Ovary (tissue), 10 donors: ENCODE measurements at places on chromosomes 4 and X.

DNA sequence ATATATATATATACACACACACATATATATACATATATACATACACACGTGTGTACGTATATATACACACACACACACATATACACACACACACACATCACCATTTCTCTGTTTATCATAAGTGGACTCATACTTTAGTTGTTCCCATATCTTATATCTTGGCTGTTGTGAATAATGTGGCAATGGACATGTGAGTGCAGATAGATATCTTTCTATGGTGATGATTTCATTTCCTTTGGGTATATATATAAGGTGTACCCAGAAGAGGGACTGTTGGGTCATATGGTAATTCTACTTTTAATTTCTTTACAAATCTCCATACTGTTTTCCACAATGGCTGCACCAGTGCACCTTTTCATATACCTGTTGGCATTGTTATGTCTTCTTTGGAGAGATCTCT, 105.9 kb downstream of the LARP1B start:
- no peaks in the 10 kb centered on the region for H3K4me1 ChIP-seq
- no peak overlapping the region for H3K27ac ChIP-seq
- no peak overlapping the region for H3K4me3 ChIP-seq
- H3K27me3 ChIP-seq: no peaks in the 10 kb centered on the region

- no peaks in the 10 kb centered on the region for H3K27me3 ChIP-seq
Observed at GRCh38 chr4:150140774-150141400, 62.6 kb downstream of the DCLK2 start.

DNA sequence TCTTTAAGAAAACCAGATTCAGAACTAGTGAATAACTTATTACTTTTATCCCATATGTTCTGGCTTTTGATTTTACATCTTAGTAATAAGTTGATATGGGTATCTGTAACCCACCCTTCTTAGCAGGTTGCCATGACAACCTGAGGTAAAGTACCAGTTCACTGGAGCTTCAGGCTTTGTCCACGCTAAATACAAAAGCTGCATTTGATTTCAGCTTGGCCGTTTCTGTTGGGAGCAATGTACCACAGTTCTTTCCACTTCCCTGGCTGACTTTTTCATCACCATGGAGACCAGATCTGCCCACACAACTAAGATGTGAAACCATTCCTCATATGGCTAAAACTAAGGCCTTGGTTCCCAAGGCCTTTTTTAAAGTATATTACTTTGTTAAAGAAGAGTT, 26.1 kb downstream of the KLHL34 start:
- no peak overlapping the region for H3K4me3 ChIP-seq
- H3K4me1 ChIP-seq: no peaks in the 10 kb centered on the region
- H3K36me3 ChIP-seq: no peaks in the 10 kb centered on the region
- DNase-seq: no peak

DNA sequence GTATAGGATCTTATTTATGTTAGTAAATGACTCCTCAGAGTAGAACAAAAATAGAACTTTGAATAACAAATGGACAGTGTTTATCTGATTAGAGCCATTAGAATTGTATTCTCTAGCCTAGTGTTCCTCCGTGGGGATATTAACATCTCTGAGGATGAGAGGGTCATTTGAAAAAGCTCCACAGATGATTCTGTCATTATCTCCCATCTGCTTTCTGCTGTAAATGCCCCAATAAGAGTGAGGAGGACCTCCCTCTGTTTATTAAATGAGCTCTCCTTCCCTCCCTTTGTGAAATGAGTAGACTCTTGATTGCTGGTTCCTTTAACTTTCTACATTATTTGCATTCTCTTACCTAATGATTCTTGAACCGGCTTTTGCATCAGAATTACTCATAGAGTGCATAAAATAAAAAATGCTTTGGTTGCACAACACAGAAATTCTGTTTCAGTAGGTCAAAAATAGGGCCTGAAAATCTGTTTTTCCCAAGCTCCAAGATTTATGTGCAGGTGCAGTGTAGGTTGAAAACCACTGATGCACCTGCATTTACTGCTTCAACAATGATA, 18.0 kb downstream of the GC start:
- H3K36me3 ChIP-seq: no peaks in the 10 kb centered on the region
- H3K27me3 ChIP-seq: no peaks in the 10 kb centered on the region
- no peak for DNase-seq
- H3K4me1 ChIP-seq: no peaks in the 10 kb centered on the region
- H3K27ac ChIP-seq: no peak overlapping the region

GRCh38 chrX:121831601-121832000, 784.2 kb downstream of the GLUD2 start:
- H3K4me1 ChIP-seq: no peaks in the 10 kb centered on the region
- no peak overlapping the region for H3K27ac ChIP-seq

DNA sequence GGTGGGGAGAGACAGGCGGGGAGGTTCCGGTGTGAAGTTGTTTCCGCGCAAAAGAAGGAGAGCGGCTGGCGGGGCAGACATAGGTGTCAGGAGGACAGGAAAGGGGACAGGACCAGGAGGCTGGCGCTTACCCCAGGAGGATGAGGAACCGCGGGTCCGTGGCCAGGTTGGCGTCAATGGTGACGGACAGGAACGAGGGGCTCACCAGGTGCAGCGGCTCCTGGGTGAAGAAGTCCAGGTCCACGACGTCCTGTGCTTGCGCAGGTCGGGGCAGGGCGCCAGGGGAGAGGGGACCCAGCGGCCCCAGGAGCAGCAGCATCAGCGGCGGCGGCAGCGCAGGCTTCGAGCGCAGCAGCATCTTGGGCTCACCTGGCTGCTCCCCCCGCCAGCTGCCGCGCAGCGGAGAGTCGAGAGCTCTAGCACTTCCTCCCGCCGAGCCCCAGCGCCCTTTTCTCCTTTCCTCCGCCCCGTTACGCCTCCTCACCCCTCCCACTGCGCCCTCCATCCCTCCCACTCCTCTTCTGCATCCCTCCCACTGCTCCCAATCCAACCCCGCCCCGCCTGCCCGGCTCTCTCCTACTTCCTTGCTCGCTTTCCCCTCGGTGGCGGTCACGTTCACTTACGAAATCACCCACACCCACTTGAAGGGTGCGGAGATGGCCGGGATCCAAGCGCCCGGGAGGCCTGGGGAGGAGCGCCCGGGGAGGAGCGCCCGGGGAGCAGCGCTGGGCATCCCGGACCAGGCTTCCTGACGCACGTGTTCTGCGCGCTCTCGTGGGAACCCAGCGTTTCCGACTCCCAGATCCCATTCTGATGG, at the start of gene HPSE:
HPSE (minus strand) TSS at position 424 of the 817 bp plus-strand sequence; CDS start at position 358, 66 bp downstream.
- DNase-seq: peak; percentile 81
- peak within 1 kb of the TSS; percentile 58 for H3K4me3 ChIP-seq
- H3K36me3 ChIP-seq: no peaks in the 10 kb centered on the region
- peaks cover 9% of the 10 kb centered on the region for H3K4me1 ChIP-seq
- H3K27ac ChIP-seq: no peak within 1 kb of the TSS

DNA sequence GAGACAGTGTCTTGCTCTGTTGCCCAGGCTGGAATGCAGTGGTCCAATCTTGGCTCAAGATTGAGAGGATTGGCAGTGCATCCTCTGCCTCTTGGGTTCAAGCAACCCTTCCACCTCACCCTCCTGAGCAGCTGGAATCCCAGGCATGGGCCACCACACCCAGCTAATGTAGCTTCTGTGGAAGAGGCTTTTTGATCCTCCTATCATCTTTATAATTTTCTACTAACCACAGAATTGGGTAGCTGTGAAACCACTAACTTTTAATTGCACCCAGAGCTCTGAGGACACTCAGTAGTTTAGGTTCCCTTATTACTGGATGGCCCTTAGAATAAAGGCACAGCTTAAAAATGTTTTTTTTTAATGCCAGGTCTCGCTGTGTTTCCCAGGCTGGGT, 8.9 kb upstream of the AGA start:
- no peaks in the 10 kb centered on the region for H3K4me1 ChIP-seq
- H3K4me3 ChIP-seq: no peak overlapping the region
- no peak for DNase-seq
- no peaks in the 10 kb centered on the region for H3K27me3 ChIP-seq
- no peaks in the 10 kb centered on the region for H3K36me3 ChIP-seq

DNA sequence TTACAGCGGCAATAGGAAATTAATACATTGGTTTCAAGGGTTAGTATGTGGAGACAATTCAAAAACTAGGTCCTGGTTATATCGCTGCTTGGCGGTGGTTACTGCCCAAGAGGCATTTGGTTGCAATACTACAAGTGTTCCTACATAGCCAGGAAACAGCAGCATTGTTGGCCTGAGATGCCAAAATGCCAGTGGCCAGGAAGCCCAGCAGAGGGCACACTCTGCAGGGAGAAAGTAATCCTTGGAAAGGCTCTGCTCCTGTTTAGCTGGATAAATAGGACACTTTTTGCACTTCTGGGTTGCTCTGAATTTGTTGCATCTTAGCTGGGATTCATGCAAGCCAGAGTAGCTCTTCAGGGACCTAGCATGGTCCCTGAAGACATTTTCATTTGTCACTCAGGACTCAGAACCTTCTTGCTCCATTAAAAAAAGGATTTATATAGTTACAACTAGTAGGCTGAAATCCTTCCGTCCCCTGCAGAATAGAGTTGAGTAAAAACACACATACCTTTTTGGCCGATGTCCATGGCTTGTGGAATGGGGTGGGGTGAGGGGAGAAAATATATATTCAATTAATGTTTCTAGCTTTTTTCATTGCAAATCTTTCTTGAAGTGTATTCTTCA, 8.1 kb upstream of the GPR119 start:
- H3K4me1 ChIP-seq: no peaks in the 10 kb centered on the region
- no peaks in the 10 kb centered on the region for H3K27me3 ChIP-seq
- H3K36me3 ChIP-seq: no peaks in the 10 kb centered on the region
- H3K4me3 ChIP-seq: no peak overlapping the region

GRCh38 chr4:6607368-6608055, 32.5 kb downstream of the MAN2B2 start:
- no peak for DNase-seq
- H3K27ac ChIP-seq: no peak overlapping the region
- H3K27me3 ChIP-seq: no peaks in the 10 kb centered on the region
- H3K4me3 ChIP-seq: no peak overlapping the region
- no peaks in the 10 kb centered on the region for H3K4me1 ChIP-seq

DNA sequence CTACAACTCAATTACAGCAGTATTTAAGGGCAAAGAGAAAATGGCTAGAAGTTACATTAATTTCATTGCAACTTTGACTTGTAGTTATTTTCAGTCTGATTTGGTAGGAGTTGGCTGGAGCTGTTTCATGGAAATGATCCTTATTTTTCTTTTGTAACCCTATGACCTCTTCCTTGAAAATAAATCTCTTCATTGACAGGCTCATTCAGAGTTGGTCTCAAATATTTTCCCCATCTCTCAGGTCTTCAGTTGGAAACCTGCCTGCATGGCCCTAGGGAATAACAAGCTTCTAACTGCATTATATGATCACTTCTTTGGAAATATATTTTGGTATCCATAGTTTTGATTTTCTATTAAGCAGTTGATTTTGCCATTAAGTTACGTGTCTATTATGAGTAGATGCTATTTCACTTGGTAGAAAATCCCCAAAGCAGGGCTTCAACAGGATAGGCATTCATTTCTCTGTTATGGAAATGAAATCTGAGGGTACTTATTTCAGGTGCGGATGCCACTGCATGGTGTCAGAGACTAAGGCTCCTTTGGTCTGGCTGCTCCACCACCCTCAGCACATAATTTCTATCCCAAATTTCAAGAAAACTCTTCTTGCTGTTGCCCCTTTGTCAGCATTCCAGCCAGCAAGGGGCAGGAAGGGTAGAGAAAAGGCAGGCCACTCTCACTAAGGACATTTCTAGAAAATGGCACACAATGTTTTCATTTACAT, 502.5 kb downstream of the SPRY1 start:
- H3K36me3 ChIP-seq: no peaks in the 10 kb centered on the region
- H3K4me3 ChIP-seq: no peak overlapping the region
- DNase-seq: no peak
- H3K27ac ChIP-seq: no peak overlapping the region
- no peaks in the 10 kb centered on the region for H3K4me1 ChIP-seq
- H3K27me3 ChIP-seq: no peaks in the 10 kb centered on the region

- DNase-seq: no peak
- H3K27ac ChIP-seq: no peak overlapping the region
- H3K4me1 ChIP-seq: no peaks in the 10 kb centered on the region
- H3K27me3 ChIP-seq: no peaks in the 10 kb centered on the region
- H3K36me3 ChIP-seq: no peaks in the 10 kb centered on the region
Observed at GRCh38 chrX:39839371-39839770, 258.4 kb downstream of the BCOR start.

GRCh38 chrX:21840193-21840545, 752 bp downstream of the MBTPS2 start:
- H3K36me3 ChIP-seq: no peaks in the 10 kb centered on the region
- no peaks in the 10 kb centered on the region for H3K27me3 ChIP-seq
- H3K27ac ChIP-seq: peak overlapping the region; percentile 58
- DNase-seq: no peak
- H3K4me1 ChIP-seq: no peaks in the 10 kb centered on the region

DNA sequence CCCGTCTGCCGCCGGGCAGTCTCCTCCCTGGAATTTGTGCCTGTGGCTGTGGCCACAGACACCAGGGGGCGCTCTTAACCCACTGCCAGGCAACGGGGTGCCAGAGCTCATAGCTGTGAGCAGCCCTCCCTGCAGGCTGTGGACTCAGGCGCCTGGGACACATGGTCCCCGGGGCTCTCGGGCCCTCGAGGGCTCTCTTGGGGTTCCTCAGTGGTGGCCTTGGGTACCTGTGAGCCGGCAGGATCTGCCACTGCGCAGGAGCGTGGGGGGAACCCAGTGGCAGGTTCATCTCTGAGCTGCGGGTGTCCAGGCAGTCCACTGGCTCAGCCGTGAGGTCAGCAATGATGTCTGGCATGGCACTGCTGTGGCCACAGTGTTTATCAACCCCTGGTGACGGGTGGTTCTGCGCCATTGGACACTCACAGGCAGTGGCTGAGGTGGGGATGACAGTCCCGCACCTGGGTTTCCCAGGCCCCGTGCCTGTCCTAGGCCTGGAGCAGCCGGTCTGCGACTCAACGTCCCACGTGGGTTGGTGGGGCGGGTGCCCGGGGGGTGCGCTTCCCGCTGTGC, 37.2 kb downstream of the PCGF3 start:
- no peaks in the 10 kb centered on the region for H3K27me3 ChIP-seq
- H3K36me3 ChIP-seq: no peaks in the 10 kb centered on the region
- DNase-seq: peak; percentile 66
- H3K27ac ChIP-seq: no peak overlapping the region
- H3K4me3 ChIP-seq: no peak overlapping the region
- H3K4me1 ChIP-seq: no peaks in the 10 kb centered on the region
